ENCODE measurements at places on chromosomes 3 and 15.

GRCh38 chr3:102727340-102727739, 292.5 kb downstream of the ZPLD1 start:
- no peak for DNase-seq

GRCh38 chr3:20999661-21000060, 751.3 kb downstream of the ZNF385D start:
- no peak for DNase-seq

- DNase-seq, result no peak
These were observed 180.4 kb upstream of the CTNNB1 start for GRCh38 chr3:41018855-41019254.

DNA sequence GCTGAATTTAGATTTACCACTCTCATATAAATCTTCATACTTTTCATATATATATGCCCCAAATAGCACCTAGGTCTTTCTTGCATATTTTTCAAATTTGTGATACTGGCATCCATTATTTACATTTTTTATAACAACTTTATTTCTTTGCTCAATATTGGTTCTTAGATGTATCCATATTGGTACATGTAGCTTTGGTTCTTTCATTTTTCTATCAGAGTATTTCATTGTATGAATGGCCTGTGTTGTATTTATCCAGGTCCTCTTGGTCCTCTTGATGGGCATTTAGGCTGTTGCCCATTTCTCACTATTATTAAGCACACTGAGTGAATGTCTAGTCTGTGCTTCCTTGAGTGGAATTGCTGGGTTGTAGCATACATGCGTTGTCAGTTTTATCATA, 8.4 kb downstream of the SLC6A11 start:
- DNase-seq, result no peak

GRCh38 chr3:186210852-186211500, 102.1 kb upstream of the ETV5 start:
- no peak for DNase-seq

DNA sequence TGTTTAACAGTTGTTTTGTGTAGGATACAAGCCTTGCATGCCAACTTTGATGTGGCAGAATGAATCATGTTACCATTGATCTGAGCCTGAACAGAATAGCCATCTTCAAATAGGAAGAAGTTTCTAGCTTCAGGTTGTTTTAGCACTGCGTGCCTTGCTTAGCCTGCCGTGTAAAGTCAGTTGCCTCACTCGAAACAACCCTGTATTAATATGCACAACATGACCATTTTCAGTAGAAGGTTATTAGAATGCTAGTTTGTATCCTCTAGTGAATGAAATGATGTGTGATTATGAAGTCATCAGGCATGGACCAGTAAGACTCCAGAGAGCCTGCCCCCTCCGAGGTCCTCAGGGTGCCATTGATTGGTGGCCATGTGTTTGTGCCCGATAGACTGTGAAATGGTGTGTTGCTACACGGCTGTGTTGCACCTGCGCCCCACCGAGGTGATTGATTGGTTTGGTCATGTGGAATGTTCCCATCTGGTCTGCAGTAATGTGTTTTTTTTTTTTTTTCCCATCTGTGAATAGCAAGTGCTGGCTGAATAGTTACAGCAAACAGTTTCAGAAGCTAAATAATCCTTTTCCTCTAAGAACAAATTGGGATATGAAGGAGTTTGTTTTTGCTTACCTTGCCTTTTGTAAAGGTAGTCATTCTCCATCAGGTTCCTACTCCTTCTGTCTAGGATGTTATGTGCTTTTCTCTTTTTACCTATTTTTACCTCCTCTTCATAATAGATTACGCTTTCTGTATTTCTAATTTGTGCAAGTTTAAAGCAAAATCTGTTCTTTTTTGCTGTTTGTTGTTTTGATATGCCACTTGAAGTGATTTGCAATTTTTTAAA, 214.9 kb downstream of the TCF12 start:
- DNase-seq, result no peak

DNA sequence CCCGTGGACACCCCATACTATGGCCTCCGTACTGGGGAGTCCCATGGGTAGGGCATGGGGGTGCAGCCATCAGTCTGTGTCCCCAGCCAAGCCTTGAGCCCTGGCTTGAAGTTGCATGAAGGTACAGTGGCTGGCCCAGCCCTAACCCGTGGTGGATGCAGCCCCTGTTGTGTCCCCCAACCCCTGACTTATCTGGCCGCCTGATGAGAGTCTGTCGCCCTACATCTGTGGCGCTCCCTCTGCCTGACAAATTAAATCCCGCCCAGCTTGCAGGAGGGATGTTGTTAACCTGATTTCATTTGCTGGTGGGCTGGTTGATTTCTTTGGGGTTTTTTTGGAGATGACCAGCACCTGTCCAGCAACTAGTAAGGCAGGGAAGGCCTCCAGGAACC, 186.1 kb downstream of the APBA2 start:
- no peak for DNase-seq

GRCh38 chr3:25130724-25131520, 297.1 kb upstream of the RARB start:
- no peak for DNase-seq

- no peak for DNase-seq
These were observed 33.2 kb downstream of the PML start for GRCh38 chr15:74027688-74028087.

GRCh38 chr3:189053322-189053721, 118.4 kb upstream of the TPRG1 start:
- no peak for DNase-seq

- DNase-seq, result no peak
These were observed 113.7 kb upstream of the RPL32 start for GRCh38 chr3:12954891-12955650.

- no peak for DNase-seq
These were observed 41.9 kb downstream of the MRPS25 start for GRCh38 chr3:15023249-15023648.

DNA sequence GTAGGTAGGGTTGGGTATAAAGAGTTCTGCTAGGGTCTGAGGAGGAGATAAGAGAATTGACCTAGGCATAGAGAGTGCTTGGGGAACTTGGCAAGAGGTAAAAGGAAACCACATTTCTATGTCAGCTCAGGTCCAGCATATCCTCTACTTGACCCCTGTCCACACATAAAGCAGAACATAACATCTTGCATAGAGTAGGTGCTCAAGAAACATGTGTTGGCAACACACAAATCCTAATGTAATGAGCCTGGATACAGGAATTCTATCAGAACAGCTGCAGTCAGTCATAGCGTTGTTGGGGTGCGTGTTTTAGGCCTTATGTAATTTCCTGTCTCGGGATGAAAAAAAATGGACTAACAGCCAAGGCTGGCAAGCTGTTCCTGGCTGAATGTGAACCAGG, 35.0 kb upstream of the PLCL2 start:
- no peak for DNase-seq

All from activated CD8-positive, alpha-beta T cell treated with anti-CD3 and anti-CD28 coated beads, Interleukin-2, amount 10 ng/mL, durations not matched to agents 7 days and 5 days (primary cell).